ENCODE measurements at places on chromosomes 1 and 21.

DNA sequence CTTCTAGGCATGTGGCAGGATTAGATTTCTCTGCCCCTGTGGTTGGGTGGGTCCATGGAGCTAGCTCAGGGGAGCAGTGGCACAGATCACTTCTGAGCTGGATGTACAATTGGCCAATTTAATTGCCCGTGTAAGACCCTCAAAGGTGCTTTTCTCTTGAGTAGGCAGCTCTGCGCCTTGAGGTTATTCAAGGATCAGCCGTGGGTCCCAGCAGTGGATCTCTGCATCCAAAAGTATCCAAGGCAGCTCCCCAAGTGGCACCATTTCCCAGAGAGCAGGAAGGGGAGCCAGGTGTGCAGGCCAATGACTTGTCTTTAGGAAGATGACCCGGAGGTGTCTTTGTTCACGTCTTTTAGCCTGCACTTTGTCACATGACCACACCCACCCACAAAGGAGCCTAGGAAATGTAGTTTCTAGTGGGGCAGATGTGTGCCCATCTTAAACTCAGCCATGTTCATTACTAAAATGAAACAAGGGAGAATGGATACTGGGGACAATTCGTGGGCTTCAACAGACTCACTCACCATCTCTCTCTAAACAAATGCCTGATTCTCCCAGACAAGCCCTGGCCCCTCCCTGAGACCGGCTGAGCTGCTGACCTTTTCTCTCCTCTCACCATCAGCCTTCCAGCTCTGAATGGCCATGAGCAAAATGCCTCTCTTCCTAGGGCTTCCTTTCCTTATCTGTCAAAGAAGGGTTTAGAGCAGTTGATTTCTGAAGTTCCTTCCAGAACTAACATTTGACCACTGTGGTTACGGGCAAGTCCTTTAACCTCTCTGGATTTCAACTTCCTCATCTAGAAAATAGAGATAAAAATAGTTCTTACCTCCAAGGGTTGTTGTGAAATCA, 41.4 kb upstream of the TENT5C start:
- no peak for DNase-seq

DNA sequence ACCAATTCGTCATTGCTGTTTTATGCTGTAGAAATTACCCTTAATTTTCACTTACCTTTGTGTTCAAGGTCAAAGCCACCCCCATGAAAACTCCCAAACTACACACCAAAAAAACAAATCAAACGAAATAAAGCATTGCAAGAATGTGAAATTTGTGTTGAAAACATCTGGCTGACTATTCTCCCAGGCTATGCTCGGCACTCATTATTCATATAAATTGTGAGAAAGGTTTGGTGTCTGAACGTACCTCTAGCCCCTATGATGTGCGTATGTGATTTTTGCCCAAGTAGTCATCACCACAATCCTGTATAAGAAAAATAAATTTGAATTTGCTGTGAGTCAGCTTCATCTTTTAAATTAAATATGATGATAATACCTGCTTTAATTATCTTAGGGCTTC, 34.9 kb downstream of the ADAMTS1 start:
- DNase-seq: no peak

DNA sequence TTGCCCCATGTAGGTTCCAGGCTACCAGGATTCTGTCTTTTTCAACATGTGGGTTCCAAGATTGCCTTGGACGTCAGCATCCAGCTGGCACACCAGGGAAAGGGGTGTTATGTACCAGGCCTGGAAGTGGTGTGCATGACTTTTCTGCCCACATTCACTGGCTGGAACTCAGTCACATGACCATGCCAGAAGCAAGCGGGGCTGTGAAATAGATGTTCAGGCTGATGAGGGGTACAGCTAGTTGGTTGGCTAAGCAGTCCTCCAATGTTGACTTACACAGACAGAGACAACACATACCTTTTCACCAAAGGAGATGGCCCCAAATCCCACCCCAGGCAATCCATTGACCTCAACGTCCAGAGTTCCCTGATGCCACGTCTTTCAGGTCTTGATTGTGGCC, 14.3 kb upstream of the PLEKHM2 start:
- DNase-seq: no peak

- no peak for DNase-seq
These were observed 6.8 kb downstream of the SLC5A9 start for GRCh38 chr1:48229317-48229716.

DNA sequence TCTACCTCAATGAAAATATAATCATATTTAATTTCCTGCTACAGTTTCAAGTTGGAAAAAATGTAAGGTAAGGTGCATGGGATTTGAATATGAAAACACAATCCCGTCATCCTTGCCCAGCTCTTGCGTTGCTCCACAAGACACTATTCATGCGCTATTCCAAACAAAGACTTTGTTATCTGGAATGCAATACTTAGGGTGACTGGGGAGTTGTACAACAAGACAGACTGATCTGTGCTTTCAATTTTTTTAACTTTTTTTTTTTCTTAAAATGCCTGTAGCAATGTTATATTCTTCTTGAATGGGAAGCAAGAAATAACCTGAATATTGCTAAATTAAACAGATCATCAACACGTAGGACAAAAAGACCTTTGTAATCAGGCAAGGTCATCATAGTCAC, 1077.2 kb downstream of the TTLL7 start:
- no peak for DNase-seq

GRCh38 chr1:33001282-33001681, 35.4 kb downstream of the AK2 start:
- DNase-seq: no peak

DNA sequence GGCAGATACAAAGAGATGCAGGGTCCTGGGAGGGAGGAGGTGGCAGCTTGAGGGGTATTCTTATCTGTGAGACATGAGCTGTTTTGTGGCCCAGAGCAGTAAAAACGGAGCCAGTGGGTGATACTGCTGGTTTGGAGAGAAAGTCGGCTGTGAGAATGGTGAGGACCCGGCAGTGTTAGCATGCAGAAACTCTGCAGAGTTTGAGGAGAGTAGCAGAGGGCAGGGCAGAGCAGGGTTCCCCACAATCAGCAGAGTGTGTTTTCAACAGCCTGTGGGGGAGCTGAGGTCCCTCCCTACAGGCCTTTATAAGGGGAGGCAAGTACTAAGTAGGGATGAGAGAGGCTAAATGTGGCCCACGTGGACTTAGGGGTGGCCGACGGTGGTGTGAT, 423 bp downstream of the SLAMF8 start:
- no peak for DNase-seq

DNA sequence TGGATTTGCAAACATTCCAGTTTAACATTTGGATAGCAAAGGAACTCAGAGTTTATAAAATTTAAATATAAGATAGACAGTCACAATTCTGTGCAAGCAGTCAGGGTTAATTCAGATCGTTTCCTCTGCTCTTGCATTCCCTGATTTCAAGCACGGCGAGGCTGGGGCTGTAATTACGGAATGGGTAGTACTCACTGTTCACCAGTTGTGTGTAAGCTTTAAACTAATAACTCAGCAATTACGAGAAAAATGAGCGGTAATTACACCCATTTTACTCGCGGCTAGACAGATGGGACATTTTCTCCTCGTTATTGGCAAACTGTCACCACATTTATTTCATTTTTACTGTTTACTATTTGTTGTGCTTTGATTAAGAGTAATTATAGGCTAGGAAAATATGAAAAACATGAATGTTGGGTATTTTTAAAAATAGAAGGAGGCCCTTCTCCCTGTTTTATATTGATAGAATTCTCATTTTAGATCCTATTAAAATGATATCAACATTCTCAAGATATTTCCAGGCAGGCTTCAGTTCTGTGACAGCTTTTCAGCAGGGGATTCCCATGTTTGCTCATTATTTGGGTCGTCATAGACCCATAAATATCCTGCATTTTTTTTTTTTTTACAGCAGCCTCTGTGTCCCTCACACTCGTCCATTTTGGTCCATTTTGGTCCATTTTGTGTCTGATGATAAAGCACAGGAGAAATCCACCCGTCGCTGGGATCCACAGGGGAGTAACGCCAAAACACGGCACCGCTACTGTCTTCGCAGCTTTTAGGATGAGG, 208.3 kb downstream of the DSCAM start:
- no peak for DNase-seq

DNA sequence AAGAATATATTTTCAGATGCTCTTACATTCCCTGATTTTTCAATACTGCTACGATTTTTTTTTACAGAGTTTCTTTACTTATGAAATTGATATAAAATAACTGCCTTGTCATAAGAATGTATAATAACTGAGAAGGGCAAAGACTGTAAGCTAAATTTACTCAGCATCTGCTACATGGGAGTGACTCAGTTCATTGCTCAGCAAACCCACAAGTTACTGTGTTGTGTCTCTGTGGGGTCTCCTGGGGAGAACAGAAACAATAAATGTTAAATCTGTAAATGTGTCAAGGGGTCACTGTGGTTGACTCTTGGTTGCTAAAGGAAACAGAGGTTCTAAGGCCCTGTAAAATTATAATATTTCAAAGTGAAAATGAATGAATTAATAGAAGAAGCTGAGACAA, 210.3 kb upstream of the CACYBP start:
- peak; percentile 19 for DNase-seq

DNA sequence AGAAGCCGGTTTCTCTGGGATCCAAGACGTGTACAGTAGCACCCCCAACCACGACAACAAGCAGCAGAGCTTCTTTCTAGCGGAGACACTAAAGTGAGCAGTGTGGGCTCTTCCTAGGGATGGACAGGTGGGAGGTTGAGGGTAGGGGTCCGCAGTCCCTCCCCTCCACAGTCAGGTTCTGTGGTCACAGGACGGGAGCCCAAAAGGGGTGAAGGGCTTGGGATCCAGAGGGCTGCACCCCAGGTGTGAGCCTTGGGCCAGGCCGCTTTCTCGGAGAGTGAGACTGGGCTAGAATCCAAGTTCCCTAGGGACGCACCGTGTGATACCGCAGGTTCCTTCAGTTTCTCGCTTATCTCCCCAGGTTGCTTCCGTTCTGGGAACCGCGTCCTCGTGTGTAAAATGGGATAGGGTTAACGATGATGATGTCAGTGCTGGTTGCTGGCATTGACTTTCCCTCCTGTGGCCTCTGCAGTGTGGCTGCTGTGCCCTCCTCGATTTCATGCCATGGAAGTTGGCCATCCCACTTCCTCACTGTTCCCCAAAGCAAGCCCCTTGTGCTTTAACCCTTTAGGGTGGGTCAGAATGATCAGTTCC, 17.3 kb upstream of the SELENON start:
- DNase-seq: no peak

DNA sequence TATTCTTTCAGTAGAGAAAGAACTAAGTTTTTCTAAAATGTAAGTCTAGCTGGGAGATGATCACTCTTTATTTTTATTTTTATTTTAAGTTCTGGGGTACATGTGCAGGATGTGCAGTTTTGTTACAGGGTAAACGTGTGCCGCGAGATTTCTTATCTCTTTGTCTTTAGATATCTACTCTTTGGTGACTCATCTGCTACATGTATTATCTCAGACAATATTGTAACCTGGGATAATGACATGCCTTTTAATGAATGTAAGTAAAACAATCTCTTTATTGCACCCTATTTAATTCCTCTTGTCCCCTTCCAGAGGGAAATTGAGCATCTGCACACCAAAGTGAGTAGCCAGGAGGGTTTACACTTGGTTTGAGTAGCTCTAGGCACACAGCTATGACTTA, 9.4 kb downstream of the CR2 start:
- DNase-seq: no peak

DNA sequence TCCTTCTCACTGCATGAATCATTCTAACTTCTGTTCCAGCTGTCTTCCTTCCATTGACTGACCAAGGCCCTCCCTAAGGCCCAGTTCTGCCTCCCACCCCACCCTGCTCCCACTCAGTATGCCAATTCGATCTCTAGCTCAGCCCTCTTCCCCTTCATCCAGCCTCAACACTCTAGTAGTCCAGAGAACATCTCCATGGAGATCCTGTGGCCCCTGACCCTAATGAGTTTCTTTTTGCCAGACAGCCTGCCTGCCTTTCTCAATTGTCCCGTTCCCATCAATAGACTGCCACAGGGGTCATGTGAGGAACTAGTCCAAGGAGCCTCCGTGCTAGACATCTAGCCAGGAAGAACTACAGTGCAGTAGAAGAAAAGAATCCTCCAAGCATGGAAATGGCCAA, 26.4 kb downstream of the RRAGC start:
- DNase-seq: no peak

GRCh38 chr1:9078015-9078751, 8.7 kb upstream of the SLC2A5 start:
- DNase-seq: peak; percentile 27

- no peak for DNase-seq
These were observed 551.3 kb downstream of the KCNT2 start for GRCh38 chr1:196056966-196057365.

DNA sequence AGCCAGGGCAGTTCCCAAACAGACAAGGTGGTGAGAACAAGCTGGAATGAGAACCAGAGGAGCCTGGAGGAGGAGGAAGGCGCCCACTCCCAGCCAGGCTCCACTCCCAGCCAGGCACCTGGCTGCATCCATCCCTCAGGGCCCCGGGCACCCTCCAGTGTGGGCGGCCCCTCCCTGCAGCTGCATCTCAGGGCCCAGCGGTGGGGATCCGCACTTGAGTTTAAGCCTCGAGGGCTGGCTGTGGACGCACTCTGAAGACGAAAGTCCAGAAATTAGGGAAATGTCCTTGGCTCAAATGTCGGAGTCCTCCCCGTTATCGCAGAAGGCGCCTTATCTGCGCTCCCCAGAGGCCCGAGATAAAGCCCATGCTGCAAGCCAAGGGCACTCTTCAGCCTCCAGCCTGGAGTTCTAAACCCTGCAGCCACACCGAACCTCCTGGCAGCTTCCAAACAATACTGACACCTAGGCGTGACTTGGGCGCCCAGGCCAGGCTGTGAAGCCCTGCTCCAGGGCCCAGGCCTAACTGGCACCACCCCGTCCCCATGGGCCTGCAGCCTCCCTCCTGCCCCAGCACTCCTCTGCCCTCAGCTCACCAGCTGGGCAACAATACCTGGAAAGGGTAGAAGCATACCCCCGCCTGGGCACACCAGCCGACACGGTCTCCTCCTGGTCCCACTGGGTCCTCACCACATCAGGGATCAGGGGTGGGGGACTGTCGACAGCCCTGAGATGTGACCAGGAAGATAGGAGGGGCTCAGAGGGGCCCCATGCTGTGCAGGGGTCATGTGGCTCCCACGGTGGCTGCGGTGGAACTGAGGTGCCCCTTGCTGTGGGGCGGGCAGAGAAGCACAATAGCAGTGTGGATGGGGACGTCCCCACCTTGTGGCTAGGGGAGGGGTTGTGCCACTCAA, 184.8 kb upstream of the VAMP3 start:
- DNase-seq: no peak

- DNase-seq: no peak
These were observed 9.2 kb upstream of the CPT2 start for GRCh38 chr1:53187401-53187800.

DNA sequence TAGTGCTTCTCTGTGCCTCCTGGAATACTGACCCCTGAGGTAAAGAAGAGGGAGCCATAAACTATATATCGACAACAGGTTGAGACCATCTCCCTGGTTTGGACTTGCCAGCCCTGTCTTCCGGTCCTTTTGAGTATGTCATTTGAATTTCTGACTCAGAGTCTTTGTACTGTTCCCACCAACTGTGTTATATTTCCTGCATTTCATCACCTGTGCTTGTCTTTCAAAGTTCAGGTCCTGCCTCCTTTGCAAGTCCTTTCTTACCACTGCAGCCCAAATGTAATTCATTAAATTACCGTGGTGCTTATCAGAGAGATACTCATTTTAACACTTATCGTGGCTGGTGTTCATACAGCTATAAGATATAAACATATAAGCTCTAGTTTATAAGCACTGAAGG, 10.7 kb downstream of the AK5 start:
- DNase-seq: no peak

All from activated CD4-positive, alpha-beta T cell treated with anti-CD3 and anti-CD28 coated beads, Interleukin-2, amount 50 U/mL, for 16 hours (primary cell).